ENCODE measurements at places on chromosomes 2 and 18.

DNA sequence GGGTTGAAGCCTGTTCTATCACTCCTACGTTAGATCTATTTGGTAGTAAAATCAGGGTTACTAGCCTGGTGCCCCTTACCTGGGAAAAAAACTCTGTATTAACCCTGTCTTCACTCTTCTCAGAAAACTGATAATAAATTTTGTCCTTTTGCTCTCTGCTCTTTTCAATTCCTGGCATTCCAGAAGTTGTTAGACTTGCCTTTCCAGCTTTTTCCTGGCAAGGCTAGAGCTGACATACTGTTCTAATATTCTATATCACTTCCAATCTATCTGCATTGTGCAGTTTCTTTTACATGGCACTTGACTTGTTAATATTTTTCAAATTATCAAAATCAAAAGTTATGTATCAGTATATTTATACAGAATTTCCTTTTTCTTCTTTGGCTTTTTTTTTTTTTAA lies 162.2 kb downstream of the FIGN start:
- no peak for DNase-seq

DNA sequence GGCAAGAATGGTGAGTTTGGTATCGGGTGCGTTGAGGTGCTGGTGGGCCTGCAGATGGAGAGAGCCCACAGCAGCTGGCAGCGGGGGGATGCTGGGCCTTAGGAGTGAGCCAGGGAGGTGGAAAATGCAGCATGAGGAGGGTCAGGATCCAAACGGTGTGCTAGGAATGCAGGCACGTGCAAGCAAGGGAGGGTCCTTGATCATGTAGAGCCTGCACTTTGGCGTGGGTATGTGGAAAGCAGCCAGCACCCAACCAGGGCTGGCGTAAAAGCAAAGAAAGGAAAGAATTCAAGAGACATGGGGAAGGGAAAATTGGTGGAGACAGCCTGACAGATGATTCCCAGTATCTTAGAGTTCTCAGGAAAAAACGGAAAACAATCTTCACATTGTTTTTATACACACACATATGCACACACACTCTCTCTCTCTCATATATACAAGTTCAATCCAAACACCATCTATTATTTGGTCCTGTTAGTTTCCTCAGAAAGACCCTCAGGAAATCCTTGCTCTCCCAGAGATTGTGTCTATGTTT lies 46.3 kb downstream of the LTBP1 start:
- no peak for DNase-seq

DNA sequence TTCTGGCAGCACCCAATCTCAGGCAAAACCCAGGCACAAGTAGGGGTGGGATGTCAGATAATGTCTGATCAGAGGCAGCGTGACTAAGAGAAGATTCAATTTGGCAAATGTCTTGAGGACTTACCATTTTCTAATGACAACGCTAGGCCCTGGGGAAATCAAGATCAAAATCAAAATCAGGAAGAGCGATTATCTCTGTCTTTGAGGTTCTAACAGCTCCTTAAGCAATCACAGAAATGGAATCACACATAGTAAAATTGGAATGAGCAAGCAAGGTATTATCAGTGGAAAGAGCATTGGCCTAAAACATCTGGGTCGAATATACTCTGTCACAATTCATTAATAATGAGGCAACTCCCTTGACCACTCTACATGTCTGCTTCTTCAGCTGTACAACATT lies 8.6 kb upstream of the SERPINB2 start:
- DNase-seq: no peak

DNA sequence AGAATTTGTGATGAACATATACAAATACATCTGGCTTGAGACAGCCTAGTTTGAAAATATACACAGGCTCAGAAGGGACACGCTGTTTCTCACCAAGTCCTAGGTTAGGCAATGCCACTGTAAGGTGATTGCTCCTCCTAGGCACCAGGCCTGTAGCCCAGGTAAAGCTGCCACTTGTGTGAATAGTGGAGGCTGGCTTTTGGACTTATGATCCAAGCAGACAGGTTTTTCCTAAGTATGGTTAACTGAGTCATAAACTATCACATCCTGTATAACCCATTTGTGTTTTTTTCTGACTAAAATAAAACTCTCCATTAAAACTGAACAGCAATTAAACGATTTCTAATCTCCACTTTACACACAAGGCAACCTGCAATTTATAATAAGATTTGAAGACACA lies 81.0 kb downstream of the SEMA4F start:
- no peak for DNase-seq

Measured in stimulated activated CD8-positive, alpha-beta memory T cell treated with anti-CD3 and anti-CD28 coated beads, Interleukin-7, amount 100 ng/mL, for 1 hour (primary cell).